ENCODE measurements at places on chromosomes 6 and 20.

- DNase-seq, result no peak
These were observed 84.7 kb downstream of the RFPL4B start for GRCh38 chr6:112431803-112432202.

GRCh38 chr6:14738933-14739332 is 506.9 kb upstream of the JARID2 start:
- no peak for DNase-seq

DNA sequence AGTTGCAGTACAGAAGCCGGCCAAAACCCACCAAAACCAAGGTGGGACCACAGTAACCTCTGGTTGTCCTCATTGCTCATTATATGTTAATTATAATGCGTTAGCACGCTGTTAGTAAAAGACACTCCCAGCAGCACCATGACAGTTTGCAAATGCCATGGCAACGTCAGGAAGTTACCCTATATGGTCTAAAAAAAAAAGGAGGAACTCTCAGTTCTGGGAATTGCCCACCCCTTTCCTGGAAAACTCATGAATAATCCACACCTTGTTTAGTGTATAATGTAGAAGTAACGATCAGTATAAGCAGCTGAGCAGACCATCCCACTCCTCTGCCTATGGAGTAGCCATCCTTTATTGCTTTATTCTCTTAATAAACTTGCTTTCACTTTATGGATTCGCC is 148.6 kb upstream of the EXOC2 start:
- DNase-seq, result no peak

GRCh38 chr20:51190783-51191180 is 167.9 kb upstream of the KCNG1 start:
- no peak for DNase-seq

DNA sequence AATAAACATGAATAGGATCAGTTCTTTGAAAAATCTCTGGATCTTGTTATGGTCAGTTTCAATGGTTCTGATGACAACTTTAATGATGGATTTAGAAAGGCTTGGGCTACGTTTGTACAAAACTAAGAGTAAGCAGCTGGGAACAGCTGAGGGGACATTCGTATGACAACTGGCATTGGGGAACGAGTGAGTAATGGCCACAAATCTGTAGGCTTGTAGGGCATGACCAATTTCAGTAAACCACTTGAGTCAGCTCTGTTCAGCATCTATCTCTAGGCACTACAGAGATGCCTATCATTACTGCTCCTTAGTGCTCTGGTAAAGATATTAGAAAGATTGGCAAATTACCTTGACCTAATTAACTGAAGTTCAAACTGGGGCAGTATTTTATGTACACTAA is 1375.6 kb downstream of the EPHA7 start:
- no peak for DNase-seq

DNA sequence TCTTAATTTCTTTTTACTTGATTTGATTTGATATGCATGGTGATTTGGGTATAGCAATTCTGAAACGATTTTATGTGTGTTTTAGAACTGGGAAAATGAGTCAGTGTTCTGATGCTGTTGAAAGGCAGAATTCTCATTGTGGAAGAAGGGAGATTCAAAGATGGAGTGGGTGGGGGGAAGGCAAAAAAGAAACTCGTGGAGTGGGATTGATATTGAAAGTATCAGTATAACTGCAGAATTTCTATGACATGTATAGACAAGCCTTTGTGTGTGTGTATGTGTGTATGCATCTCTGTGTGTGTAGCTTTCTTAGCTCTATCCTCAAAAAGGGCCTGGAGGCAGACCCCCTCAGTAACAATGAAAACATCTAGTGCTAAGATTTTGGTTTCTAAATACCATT is 184.3 kb upstream of the OLIG3 start:
- DNase-seq, result no peak

- no peak for DNase-seq
These were observed 213.6 kb upstream of the PREP start for GRCh38 chr6:105616521-105616920.

DNA sequence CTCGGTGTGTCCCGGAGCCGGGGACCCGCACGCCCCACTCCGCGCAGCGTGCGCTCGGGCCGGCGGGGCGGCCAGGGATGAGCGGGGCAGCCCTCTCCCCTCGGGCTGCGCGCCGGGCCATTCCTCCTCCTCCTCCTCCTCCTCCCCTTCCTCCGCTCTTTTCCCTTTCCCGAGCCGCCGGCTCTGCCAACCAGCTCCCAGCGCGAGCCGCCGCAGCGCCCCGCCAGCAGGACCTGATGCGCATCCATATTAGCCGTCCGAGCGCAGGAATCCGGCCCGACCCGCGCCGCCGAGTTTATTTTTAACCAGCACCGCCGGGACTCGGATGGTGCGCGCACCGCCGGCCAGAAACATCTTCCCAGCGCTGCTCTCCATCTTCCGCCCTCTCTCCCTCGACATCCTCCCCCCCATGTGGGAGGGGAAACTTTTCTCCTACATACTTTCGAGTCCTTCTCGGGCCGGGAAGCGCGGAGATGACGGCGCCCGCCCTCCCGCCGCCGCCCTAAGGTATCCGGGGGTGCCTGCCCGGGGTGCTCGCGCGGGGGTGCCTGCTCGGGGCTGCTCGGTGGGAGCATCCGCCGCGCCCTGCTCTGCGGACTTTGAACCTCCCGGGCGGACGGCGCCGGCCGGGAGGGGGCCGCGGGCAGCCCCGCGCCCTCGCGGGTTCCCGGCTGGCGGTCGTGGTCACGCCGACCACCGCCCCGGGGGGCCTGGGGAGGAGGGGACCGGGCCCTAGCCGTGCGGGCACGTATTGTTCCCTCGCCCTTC is 619 bp downstream of the RREB1 start:
- no peak for DNase-seq

DNA sequence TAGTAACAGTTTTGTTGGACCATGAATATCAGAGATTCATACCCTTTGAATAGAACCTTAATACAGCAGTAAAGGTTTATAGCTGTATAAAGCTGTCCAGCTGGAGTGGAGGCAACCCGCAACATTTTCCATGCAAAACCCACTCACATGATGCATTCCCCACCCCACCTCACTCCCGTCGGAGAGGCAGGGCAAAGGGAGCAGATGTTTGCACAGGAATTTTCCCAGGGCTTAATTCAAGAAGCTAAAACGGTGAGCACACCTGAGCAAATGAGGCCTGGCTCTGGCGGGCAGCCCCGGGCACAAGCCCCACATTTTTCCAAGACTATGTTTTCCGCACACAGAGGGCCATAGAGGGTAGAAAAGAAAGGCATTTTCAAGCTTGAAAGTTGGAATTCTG is 191.7 kb downstream of the FOXC1 start:
- no peak for DNase-seq

DNA sequence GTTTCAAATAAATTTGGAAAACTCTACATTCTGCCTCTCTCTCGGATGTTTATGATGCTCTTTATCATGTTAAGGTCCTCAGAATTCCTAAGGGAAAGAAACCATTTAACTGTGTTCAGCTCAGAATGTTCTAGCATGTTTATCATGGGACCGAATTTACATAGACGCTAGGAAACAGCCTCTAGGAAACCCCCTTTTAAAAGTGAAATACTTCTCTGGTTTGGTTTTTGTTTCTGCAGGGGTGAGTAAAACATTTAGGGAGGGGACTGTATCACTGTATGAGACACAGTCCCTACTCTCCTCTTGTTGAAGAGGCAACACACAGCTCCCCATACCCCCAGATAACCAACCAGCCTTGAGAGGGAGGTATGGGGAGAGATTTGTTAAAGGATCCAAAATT is 267.6 kb upstream of the SUPT3H start:
- DNase-seq, result no peak

DNA sequence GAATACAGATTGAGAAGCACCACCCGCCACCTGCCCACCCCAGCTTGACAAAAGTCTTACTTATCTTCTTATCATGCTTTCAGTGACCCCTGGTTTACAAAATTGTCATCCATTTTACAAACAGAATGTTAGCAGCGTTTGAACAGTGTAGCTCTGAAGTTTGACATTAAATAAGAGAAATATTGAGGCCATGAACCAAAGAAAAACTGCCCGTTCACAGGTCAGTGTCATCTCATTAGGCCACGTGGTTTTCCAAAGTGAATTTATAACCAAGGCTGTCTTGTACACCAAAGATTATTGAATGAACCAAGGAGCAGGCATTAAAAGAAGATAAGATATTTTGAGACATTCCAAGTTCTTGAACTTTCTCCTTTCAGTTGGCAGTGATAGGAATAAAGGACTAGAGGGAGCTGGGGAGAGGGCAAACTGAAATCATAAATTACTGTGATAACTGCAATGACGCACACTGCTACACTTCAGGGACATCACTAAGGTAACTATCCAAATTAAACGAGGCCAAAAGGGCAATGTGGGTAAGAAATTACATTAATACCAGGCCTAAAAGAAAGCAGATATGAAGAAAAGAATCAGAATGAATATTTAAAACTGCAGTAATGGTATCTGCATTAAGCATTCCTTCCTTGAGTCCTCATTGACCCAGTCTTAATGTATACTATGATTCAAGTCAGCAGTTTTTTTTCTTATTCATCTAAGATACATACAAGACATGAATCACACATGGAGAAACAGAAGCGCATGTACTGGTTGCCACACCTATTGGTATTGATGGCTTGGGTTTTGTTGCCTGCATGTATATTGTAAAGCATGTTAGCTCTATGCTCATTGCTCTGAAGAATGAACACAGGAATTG is 159.8 kb upstream of the ARG1 start:
- no peak for DNase-seq

DNA sequence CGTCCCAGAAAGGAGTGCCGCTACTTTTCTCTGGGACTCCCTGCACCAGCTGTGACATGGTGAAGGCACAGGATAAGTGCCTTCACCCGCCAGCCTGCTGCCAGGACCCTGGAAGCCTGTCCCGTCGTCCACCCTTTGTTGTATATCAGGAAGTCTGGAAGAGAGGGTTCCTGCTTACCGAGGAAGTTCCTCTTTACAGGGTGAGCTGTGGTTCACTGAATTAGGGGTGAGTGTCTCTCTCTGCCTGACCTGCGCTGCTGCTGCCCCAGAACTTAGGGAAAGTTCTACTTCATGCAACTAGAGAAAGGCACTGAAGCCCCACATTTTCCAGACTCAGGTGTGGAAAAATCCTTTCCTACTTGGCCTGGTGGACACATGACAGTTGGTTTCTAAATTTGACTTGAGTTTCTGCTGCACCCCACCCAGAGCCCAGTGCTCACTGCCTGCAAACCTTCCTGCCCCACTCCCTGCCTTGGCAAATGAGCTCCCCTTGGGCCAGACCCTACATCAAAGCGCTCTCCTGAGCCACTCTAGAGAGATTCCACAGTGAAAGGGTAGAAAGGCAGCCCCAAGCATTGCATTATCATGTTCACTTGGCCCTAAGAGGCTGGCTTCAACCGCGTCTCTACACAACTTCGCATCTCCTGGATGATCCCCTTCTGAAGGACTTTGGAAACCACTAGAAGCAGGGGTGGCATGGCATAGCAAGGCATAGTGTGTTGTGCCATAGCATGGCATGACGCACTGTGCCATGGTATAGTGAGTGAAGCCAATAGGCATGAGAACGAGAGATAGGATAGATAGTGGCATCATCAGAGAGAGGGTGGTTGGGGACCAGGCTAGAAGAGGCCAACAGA is 215.8 kb upstream of the CDYL start:
- no peak for DNase-seq

DNA sequence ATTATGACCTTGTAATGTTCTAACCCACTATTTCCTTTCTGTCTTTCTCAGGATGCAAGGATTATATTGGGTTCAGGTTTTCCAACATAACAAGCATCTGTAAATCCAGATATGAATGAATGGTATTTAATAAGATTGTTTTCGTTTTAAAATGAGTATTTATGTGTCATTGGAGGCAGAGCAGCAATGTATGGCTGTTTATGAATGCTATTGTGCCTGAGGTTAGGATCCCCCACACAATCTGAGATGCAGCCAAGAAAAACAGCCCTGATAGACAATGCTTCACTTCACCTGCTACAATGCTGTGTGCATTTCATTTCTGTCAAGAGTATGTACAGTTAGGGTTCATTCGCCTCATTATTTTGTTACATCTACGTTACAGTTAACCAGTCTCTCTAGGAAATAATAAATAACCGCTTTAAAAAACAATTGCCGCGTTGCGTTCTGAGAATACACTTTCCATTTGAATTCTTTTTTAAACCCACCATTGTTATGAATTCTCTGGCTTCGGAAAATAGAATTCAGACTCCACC is 19.6 kb downstream of the TFAP2A start:
- DNase-seq, result no peak

GRCh38 chr6:50707652-50708300 is 5.5 kb upstream of the TFAP2D start:
- no peak for DNase-seq

- DNase-seq, result no peak
These were observed 201.7 kb upstream of the FOXQ1 start for GRCh38 chr6:1110164-1110563.

DNA sequence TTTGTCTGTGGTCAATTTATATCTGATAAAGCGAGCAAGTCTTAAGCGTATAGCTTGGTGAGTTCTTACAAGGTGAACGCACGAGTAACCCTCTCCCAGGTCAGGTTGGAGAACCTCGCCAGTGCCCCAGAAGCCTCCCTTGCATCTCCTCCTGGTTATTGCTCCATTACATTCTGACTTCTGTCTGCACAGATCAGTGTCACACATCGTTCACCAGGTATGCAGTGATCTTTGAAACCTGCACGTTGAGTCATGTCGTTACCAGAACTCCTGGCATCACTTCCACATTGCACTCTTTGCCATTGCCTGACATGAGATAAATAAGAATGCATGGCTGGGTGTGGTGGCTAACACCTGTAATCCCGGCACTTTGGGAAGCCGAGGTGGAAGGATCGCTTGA is 44.2 kb downstream of the AKAP12 start:
- no peak for DNase-seq

- DNase-seq, result no peak
These were observed 1.7 kb downstream of the PDE7B start for GRCh38 chr6:135853227-135853626.

- DNase-seq, result no peak
These were observed 96.2 kb upstream of the HMGN3 start for GRCh38 chr6:79330704-79331103.

GRCh38 chr6:35810971-35811698 is 6.0 kb downstream of the LHFPL5 start:
- no peak for DNase-seq

DNA sequence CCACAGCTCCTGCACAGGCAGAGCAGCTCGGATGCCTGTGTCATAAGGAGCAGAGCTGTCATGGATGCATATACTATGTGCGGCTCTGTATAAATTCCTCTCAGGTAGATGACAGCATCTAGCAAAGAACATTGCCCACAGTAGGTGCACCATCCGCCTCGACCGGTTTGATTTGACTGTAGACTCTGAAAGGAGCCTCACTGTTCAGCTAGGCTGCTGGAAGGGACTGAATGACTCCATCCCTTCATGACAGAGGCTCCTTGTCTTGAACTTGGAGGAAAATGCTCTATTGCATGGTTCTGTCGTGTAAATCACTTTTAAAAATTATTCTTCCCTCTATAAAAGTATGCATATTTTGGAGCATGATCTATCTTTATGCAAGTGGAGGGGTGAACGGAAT is 128.8 kb upstream of the QKI start:
- DNase-seq, result no peak

GRCh38 chr6:22411376-22412105 is 114.7 kb upstream of the PRL start:
- no peak for DNase-seq

- DNase-seq, result no peak
These were observed 59.1 kb upstream of the PTPN1 start for GRCh38 chr20:50450881-50451752.

- no peak for DNase-seq
These were observed 7.0 kb downstream of the UNC93A start for GRCh38 chr6:167298127-167298526.

Data from stimulated activated CD4-positive, alpha-beta T cell treated with anti-CD3 and anti-CD28 coated beads, Interleukin-1b, Interleukin-23, amount 100 ng/mL, for 1 hour (primary cell).